ENCODE measurements at places on chromosomes 6 and 20.

GRCh38 chr20:43821795-43822194, 92.9 kb upstream of the TOX2 start:
- no peak for DNase-seq

- peak; percentile 71 for DNase-seq
Observed at GRCh38 chr6:112281821-112282615, 27.7 kb upstream of the LAMA4 start.

DNA sequence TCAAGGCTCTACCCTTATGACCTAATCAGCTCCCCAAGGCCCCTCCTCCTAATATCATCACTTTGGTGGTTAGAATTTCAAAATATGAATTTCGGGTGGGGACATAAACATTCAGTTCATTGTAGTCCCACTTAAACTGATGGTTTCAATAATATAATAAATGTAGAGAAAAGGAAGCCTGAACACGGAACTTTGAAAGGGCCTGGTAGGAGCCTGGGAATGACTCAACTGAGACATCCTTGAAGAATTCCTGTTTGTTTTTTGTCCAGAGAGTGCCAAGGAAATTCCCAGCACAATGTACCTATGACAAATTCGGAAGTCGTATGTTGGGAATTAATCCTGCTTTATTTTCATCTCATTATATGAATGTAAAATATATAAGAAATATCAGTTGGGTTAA, 457.9 kb downstream of the PLCB1 start:
- no peak for DNase-seq

- no peak for DNase-seq
Observed at GRCh38 chr6:125790358-125791150, at the start of gene NCOA7. Gene NCOA7 (plus strand): TSS chr6:125790960. CDS start chr6:125815355, 24,395 bp downstream.

DNA sequence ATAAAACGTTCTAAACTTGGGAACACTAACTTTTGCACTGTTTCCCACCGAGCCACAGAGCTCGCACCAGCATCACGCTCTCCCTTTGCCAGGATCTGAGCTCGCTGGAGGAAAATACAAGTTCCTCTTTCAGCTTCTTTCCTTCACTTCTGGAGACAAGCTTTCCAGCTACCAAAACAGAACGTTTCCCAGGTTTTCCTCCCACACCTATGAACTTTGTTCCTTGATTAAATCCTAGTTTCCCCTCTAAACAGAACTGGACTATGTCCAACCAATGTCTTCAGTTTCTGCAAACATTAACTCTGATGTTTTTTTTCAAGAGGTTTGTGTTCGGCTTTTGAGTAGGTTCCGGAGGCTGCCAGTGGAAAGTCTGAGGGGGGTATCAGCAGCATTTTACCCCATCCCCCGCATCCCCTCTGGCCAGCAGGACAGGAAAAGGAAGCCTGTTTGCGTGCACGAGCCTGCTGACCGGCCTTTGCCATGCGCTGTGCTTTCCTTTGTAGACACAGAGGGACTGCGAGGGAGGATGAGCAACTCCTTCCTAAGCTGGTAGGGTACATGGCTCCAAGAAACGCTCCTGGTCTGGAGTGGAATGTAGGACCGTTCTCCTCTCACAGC, 135.5 kb downstream of the LY86 start:
- no peak for DNase-seq

- DNase-seq = no peak
Observed at GRCh38 chr6:49527320-49527719, 23.1 kb upstream of the C6orf141 start.

DNA sequence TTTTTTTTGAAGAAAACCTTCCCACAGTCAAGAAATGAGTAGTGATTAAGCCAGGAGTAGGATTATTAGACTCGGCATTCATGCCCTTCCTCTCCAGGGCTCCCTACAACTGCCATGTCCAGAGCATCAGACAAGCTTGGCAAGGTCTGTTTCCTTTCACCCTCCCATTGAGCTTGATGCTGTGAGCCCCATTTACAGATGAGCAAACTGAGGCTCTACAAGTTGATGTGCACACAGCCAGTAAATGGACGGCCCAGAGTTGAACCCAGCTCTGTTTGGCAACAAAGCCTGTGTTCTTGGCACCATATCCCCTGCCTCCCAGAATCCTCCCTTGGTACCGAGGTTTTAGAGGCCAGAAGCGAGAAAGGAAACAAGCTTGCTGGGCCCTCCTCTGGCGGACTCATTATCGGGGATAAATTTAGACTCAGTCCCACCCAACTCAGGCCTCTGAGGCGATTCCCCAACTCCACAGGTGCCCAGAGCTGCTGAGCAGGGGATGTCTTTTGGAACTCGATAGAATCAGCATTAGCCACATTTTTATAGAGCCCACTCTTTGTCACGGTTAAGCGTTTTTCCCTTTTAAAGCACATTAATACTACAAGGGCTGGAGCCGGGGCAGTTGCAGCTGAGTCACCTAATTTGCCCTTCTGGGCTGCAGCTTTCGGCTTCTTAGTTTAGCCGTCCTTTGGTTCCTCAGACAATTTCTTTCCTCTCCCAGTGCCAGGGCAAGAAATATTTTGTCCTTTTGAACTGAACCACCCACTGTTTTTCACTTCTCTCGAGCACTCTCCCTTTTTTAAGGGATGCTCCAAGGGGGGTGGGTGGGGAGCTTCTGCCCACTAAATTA, 23.0 kb upstream of the NFATC2 start:
- DNase-seq = no peak

- DNase-seq = no peak
Observed at GRCh38 chr20:47070176-47070575, 175.5 kb downstream of the EYA2 start.

GRCh38 chr6:107917451-107918375, 40.3 kb downstream of the SEC63 start:
- no peak for DNase-seq

DNA sequence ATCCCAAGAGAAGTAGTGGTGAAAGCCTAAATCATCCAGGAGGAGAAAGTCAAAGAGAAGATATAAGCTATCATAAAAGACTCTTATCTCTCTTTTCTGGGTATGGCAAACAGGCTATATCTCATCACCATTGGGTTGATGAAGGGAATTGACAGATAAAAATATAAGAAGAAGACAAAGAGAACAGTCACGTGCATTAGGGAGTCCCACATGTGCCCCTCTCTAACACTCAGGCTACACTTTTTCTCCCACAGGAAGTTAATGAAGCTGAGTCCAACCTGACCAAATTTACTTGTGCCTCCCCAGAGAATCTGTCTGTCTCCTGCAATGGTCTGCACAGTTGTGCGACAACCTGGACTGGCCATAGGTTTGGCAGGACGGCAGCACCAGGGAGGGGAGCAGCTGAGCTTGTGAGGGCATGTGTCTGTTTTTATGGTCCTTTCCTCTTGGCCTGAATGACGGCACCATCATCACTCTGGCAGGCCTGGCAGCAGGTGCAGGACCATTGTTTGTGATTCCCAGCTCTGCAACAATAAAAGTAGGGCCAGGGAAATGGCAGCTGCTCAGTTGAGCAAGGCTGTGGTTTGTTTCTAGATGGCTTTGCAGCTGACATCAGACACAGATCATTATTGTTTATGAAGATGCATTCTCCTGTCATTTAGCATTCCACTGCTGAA, 144.5 kb upstream of the MCHR2 start:
- DNase-seq = no peak

GRCh38 chr6:107606407-107606806, 116.5 kb downstream of the SOBP start:
- no peak for DNase-seq

Data from GM04503 (cell line).